GM12891 (cell line): ENCODE measurements at places on chromosomes 5 and 9.

DNA sequence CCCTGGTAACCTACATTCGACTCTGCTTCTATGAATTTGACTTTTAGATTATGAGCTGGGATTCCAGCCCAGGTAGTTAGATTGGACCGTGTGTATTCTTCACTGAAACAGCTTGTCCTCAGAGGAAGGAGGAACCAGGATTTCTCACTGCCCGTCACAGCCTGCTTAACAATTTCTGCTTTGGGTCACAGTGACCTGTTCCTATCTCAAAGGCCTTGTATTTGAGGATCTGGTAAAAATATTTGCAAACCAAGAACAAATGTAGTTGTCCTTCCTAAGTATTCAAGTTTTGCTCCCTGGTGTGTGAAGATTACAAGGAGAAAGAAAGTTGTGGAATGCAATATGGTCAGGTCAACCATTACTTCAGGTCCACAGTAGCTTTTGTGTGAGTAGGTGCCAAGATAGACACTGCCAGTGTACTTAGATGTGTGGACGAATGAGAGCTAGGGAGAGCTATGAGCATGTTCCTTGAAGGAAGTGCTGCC is 55.1 kb downstream of the KIF4B start:
- no peak for DNase-seq

DNA sequence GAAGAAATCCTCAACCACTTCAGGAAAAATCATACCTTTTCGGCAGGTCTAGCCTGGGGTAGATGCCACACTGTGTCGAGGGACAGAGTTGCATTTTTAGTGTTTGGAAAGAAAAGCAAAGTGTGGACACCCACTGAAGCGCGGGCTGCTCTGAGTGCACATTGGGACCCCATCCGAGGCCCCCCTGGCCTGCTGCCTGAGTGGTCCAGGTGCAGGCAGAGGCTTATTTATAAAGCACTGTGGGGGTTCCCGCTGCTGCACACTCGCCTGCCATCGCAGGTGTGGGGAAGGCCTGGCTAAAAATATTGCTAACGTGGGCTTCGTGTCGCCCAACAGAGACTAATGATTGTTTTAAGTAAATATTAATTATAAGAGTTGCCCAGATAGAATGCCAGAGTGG is 119.4 kb downstream of the CRB2 start:
- no peak for DNase-seq

DNA sequence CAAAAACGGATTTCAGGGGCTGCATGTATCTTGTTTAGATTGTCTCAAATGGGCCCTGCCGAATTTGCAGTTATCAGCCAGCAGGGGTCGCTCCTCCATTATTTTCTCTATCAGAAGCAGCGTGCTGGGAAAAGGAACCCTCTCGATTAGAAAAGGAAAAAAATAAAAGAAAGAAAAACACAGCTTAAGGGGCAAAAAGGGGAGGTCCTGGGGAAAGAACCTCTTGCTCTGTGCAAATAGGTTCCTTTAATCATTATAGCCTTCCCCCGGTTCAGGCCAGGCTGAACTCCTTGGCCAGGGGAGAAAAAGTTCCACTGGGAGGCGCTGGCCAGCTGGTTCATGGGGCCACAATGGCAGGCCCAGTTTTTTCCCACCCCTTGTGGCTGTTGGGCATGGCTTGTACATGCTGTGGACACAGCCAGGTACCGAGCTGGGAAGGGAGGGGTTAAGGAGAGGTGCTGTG is 25.0 kb upstream of the CAPSL start:
- DNase-seq, result no peak

GRCh38 chr5:107753427-107753826 is 82.7 kb upstream of the EFNA5 start:
- no peak for DNase-seq

- no peak for DNase-seq
These were observed 41.5 kb upstream of the KCNV2 start for GRCh38 chr9:2675834-2676233.

- no peak for DNase-seq
These were observed 408.4 kb downstream of the PDE4D start for GRCh38 chr5:59485107-59485506.

GRCh38 chr5:79346420-79346824 is 110.5 kb downstream of the JMY start:
- no peak for DNase-seq

- no peak for DNase-seq
These were observed at the start of gene GBGT1 for GRCh38 chr9:133163504-133164172. TSS of gene GBGT1 (minus strand) at chr9:133163914. CDS start at chr9:133162412, 1,502 bp downstream.

DNA sequence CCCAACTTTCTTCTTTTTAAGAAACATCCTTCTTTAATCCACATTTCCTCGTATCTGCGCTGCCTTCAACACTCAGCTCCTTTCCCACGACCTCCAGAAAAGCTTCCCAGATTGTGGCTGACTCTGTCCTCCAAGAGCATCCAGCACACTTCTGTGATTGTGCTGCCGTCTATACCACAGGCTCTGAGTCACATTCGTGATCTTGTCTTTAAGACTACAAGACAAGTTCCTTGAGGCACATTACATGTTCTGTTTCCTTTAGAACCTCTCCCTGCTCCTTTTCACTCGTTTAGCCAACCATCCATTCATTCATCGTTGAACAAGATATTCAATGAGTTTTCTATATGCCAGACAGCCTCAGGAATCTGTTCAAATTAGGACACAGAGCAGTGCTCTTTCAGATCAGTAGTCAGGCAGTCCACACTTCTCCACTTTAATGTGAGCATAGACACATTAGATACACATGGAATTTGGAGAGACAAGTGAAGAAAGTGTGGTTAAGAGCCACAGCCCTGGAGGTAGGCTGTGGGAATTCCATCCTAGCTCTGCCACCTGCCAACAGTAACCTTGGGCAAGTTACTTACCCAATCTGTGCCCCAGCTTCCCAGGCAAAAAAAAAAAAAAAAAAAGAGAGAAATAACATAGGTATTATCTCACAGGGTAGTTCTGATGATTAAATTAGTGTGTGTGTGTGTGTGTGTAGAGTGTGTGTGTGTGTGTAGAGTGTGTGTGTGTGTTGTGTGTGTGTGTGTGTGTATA is 18.9 kb downstream of the WHRN start:
- no peak for DNase-seq

- peak; percentile 98 for DNase-seq
These were observed 117.2 kb downstream of the RXRA start for GRCh38 chr9:134443174-134444037.

DNA sequence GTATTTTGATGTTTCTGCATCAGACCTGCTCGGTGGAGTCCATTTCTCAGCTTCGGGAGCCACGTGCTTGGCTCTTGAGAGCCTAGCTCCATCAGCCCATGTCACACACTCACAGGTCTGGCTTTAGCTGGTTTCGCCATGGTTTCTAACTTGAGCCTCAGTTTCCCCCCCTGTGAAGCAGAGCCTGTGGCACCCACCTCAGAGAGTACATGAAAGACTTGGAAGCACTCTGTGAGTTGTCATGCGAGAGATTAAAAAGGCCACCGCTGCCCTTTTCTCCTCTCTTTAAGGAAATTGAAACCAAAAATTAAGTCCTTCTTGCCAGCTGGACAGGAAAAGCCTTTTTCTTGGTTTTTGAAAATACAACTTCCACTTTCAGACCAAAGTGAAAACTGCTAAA is 8.8 kb downstream of the TENT4A start:
- no peak for DNase-seq

DNA sequence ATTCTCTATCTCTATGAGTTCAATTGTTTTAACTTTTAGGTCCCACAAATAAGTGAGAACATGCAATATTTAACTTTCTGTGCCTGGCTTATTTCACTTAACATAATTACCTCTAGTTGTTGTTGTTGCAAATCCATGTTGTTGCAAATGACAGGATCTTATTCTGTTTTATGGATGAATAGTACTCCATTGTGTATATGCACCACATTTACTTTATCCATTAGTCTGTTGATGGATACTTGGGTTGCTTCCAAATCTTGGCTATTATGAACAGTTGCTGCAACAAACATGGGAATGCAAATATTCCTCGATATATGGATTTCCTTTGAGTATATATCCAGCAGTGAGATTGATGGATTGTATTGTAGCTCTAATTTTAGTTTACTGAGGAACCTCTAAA is 36.3 kb downstream of the MEGF9 start:
- DNase-seq, result no peak

DNA sequence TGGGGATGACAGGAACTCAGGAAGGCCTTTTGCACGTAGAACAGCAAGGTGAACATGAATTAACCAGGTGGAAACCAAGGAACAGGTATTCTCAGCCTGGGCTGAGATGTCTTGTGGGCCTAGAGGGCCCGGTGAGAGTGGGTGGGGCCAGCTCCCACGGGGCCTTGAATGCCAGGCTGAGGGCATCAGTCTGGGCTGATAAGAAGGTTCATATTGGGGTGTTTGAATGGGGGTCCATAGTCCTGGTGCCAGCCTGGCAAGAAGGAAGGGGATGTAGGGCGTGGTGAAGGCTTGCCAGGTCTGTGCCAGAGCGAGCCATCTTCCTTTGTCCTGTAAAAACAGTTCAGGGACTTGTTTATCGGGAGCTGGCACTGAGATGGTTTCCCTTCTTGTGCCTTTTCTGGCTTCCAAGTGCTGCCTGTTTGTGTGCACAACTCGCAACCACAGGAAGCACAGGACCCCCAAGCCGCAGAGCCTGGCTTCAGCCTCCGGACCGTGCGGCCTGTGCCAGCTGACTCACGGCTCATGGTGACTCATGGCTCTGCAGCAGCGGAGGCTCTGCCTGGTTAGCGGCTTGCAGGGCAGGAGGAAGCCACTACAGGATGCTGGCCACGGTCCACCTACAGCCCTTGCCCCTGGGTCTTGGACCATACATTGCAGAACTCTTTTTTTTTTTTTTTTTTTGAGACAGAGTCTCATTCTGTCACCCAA is 2.4 kb downstream of the CARD19 start:
- no peak for DNase-seq

DNA sequence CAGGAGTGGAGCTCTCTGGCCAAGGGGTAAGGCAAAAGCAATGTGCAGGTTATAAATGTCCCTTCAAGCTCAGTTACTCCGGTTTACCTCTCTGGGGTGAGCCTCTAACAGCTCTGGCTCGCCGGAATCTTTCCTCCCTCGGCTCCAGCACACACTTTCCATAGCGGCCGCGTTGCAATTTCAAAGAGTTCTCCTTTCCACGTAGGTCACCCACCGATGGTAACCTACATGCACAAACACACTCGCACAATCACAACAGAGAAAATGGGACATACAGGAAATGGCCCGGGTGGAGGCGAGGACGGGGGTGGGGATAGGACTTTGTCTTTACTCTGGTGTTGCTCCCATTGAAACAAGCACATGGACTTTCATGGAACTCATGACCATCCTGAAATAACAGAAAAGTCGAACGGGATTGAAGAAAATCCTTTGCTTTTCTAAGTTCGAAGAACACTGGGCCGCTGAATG is 1.2 kb downstream of the LHFPL2 start:
- DNase-seq, result no peak

DNA sequence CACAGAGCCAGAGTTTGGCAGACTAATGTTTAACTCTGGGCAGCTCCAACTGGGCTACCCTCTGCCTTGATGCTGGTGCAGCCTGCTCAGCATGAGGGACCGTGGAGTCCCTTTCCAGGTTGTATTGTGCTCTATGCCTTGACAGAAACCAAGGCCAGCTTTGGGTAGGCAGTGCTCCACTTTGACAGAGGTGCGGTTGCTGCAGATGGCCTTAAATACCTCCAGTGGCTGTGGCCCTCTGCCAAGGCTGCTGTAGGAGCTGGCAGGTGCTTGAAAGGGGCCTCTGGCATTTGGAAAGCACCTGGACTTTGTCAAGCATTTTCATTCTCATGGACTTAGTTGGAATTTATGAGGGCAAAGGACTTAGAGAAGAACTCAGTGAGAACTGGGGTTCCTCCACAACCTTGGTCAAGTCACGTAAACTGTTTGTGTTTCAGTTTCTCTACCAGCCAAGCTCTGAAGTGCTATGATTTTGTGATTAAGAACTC is 249.7 kb upstream of the ZNF462 start:
- no peak for DNase-seq

DNA sequence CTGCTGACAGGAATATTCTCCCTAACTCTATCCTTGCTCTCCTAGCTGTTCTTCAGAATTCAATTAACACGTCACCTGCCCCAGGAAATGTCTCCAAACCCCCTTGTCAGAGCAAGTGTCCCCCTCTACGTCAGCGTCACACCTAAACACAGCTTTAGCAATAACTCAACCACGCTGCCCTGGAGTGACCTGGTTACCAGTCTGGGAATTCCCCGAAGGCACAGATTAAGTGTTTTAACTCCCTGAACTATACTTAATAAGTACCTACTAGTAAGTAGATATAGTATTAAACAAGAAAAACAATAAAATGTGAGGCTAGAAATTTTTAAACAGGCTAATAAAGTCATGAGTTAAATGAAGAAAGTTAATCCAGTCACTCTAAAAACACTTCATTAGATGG is 78.4 kb downstream of the FANCC start:
- DNase-seq, result no peak

DNA sequence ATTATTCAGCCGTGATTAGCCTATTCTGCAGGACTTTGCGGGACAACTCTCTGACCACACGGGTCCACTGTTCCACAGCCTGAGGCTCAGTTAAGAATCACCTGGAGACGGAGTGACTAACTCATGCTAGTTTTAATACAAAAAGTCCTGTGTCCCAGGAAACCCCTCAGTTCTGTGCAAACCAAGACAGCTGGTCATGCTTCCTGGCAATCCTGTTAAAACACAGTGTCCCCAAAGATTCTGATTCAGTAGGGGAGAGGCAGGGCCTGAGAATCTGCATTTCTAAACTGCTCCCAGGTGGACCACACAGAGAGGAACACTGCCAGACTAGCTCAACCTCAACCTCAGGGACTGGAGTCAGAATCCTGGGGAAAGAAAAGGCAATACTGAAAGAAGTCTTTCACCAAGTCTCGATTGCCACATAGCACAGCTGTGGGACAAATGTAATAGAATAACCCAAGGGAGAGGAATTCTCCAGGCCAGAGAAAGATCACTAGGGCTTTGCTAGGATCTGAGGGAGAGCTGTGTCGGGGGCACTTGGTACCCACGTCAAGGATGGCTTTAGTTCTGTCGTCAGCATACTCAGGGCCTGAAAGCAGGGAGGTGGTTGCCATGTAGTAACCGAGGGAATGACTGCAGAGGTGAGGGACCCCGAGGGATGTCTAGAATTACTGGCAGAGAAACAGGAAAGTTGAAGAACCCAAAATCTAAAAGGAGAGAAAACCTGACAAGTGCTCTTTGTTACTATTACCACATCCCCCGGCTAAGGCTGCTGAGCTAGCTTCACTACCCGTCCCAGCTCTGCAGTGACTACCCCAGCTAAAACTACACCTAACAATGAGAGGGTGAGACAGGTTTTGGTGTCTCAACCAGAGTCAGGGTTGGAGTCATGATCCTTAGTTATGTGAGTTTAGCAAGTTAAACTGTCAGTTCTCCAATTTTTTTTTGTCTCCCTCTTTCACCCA is 8.6 kb downstream of the SUSD1 start:
- no peak for DNase-seq

- no peak for DNase-seq
These were observed 1068.0 kb downstream of the NR2F1-AS1 start for GRCh38 chr5:92513067-92513466.

- no peak for DNase-seq
These were observed 804 bp downstream of the TTC39B start for GRCh38 chr9:15306068-15306756.
